ENCODE measurements at places on chromosomes 12 and 14. TPM values are rescaled to one million over a fixed set of nuclear protein-coding genes. Genes with fewer than 3 reads are reported as not detected.

GPR68 gene
- 0.58 TPM for total RNA-seq

DIO3 gene
- total RNA-seq = not detected

SCN8A gene
- total RNA-seq = 0.25 TPM

CLMN gene
- 4.6 TPM for total RNA-seq

FAM181A gene
- not detected for total RNA-seq

ENDOU gene
- 2.5 TPM for total RNA-seq

CLEC2D gene
- 1.6 TPM for total RNA-seq

GPR137C gene
- 0.99 TPM for total RNA-seq

FAM222A gene
- 45.8 TPM for total RNA-seq

GOLGA5 gene
- 23.6 TPM for total RNA-seq

PPFIA2 gene
- 1.3 TPM for total RNA-seq

RAD9B gene
- total RNA-seq = 0.67 TPM

DNA sequence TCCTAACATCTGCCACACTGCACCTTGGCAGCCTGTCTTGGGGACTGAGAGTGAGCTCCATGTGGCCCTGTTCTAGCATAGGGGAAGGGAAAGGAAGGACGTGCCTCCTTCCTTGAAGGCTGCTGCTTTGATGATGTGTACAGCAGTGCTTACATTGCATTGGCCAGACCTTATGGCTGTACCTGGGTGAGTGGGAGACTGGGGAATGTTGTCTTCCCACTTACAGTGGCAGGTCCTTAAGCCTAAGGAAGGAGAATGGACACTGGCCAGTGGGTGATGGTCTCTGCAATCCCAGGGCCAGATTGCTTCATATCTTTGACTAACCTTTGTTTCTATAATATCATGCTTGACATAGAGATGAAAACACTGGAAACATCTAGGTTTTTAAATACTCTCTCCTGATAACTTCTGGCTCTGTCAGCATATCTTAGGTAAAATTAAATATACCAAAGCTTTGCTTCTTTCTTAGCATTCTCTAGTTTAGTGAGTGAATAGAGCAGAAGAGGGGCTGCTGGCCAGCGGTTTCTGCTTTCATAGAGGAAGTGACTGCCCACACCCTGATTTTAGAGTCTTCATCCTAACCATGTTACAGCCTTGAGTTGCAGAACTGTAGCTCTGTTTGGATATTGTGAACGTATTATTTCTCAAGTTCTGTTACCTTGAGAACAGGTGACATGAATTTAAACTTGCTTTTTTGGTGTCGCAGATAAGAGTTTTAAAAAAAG, 27.2 kb downstream of the KLC1 start:
- no peak for DNase-seq

- DNase-seq = peak; percentile 56
Measured at GRCh38 chr12:21527451-21528180, 1.5 kb downstream of the SPX start.

- DNase-seq = no peak
Measured at GRCh38 chr14:89349171-89350008, 67.6 kb downstream of the FOXN3 start.

GRCh38 chr12:52189376-52190174, 2.2 kb downstream of the KRT80 start:
- no peak for DNase-seq

- no peak for DNase-seq
Measured at GRCh38 chr12:32503730-32504129, 104.4 kb downstream of the FGD4 start.

- DNase-seq = no peak
Measured at GRCh38 chr14:33198684-33199083, 260.0 kb downstream of the NPAS3 start.

- no peak for DNase-seq
Measured at GRCh38 chr14:90274019-90274418, 17.7 kb downstream of the PSMC1 start.

- no peak for DNase-seq
Measured at GRCh38 chr12:91249054-91249453, 66.4 kb upstream of the DCN start.

- DNase-seq = no peak
Measured at GRCh38 chr12:118059341-118060191, 1.4 kb downstream of the WSB2 start.

DNA sequence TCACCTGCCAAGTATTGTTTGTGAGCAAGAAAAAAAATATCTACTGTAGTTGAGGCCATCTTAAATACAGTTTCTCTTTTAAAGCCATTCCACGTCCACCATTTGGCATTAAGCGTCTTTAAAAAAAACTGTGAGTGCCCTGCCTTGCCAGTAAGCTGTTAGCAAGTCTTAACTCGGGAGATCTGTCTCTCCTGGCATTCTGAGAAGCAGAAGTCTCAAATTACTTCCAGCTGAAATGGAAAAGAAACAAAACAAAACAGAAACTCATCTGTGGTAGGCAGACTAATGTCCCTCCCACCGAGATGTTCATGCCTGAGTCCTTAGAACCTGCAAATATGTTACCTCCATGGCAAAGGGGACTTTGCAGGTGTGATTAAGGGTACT, 126.2 kb downstream of the CRADD start:
- no peak for DNase-seq

- DNase-seq = no peak
Measured at GRCh38 chr12:63787306-63787705, 7.6 kb downstream of the RXYLT1 start.

DNA sequence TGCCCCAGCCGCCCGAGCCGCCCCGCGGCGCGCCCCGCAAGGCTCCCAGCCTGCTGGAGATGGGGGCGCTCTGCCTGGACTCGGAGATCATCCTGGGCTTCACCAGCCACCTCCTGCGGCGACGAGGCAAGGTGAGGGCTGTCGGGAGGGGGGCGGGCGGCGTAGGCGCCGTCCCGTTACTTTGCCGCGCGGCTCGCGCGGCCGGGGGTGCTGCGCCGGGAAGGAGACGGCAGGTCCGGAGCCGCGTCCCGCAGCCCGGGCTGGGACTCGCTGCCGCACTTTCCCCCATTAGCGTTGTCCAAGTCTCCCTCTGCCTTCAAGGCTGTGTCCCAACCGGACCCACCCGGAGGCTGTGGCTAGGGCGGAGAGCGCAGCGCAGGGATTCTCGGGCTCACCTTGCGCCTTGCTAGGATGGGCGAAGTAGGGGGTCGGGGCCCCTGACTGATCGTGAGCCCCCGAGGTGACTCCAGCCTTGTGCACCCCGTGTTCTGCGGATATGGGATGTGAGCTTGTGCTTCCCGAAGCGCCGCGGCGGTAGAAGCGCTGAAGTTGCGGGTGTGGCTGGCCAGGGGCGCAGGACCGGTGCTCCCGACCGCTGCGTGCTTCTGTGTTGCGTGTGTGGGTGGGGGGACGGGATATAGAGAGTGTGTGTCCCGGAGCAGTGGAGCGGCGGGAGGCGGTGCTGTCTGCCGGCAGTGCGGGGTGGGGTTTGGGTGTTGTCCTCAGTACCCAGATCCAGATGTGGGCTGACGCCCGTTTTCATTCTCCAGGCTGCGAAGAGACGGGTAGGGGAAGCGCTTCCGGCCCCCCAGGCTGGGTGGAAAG, 1.7 kb upstream of the KIF26A start:
- peak; percentile 29 for DNase-seq

DNA sequence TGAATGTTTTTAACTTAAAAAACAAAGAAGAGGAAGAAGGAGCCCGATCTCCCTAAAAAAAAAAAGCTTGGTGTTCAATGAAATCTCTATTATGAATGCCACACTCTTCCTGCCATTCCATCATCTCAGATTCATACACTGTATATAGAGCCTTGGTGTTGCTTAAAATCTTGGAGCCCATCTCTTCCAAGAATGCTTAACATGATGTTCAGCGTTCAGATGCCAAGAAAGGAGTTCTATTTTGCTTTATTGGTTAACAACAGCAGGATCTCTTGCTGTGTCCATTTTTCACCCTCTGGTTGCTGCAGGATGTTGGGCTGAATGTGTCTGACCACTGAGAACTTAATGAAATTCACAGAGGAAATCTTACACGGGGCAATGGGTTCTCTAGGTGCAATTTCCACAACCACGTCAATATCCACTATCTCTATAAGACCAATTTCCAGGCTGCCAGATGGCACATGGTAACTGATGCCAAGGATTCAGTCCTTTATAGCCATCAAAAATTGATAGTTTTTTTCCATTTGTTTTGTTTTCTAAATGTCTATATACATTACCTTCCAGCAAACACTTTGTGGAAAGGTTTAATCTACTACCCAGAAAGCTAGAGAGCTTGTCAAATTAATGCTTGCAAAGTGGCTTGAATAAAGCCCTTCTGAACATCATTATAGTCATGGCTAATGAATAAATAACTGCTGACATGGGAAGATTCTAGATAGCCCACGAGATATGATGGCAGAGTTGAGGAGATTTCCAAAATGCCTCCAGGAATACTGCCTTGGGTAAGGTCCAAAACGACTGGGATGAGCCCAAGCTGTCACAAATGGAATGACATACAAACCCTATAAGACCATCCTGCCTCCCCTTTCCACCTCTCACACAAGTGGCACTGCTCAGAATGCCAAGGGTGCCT, 26.5 kb downstream of the RERG start:
- no peak for DNase-seq

DNA sequence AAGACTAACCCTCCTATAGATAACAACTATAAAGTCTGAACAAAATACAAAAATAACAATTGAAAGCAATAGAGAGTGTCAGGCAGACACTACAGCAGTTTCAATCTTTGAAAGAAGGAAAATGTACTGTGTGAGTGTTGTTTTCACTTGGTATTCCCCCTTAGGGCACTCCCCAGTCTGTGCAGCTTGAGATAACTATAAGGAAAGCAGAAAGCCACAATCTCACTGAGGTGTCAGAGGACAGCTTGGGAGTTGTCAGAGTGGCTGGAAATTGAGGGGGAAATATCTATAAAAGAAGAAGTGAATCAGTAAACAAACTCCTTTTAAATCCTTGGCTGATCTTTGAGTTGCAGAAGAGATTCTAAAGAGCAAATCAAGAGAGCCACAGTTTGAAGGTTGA, 364.8 kb downstream of the NELL2 start:
- DNase-seq = no peak

DNA sequence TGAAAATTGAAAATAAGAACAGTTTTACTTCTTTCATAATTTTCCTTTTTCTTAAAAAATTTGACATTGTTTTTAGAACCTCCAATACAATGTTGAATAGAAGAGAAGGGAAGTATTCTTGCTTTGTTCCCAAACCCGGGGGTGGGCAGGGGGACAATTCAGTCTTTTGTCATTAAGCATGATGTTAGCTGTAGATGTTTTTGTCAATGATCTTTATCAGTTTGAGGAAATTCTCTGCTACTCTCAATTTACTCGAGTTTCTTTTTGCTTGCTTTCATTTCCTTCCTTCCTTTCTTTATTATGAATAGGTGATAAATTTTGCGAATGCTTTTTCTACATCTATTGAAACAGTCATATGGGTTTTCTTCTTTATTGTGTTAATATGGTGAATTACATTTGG, 183.2 kb upstream of the FRMD6 start:
- DNase-seq = no peak

DNA sequence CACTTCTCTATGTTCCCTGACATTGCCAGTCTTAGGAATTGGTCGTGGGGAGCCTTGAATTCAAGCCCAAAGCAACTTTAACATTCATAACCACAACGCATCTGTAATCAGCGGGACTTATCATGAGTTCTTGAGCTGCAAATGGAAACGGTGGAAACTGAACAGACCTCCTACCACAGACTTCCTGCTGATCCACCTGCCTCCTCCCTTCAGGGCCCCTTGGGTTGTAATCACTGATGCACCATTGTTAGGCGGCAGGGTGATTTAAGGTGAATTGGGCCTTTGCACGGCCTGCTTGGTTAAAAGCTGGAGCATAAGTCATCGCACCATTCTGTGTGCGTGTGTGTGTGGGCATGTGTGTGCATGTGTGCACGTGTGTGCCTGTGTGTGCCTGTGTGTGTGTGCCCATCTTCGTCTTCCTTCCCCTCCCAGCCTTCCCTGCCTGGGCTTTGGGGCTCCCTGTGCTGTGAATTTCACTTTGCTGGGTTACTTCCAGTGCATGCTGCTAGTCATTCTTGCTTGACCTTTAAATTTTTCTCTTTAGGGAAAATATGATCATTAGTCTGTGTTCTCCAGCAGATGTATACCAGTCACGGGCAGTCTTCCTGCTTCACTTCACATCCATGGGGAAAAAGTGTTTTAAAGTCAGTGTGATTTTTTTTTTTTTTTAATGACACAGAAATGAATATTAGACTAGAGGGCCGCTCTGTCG, 29.1 kb downstream of the CHST11 start:
- DNase-seq = no peak

GRCh38 chr14:51846631-51847488, 13.6 kb upstream of the GNG2 start:
- DNase-seq = peak; percentile 38
